COR-L47 (cell line): ENCODE measurements at places on chromosomes 13 and 19.

- no peak for DNase-seq
Measured at GRCh38 chr13:32548837-32549236, 10.2 kb upstream of the N4BP2L2 start.

- no peak for DNase-seq
Measured at GRCh38 chr13:35473206-35473775, 3.2 kb downstream of the MAB21L1 start.

DNA sequence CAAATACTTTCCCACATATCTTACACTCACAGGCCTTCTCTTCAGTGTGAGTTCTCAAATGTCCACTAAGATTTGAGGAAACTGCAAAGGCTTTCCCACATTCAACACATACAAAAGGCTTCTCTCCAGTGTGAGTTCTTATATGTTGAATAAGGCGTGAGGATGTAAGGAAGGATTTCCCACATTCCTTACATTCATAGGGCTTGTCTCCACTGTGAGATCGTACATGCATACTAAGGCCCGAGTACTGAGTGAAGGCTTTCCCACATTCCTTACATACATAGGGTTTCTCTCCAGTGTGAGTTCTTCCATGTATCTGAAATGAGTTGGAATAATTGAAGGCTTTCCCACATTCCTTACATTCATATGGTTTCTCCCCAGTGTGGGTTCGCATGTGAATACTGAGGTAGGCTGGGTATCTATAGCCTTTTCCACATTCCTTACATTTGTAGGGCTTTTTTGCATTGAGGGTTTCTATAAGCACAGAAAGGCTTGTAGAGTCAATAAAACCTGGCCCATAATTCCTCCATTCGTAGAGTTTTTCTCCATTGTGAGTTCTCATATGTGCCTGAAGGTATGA lies 9.6 kb downstream of the ZNF426 start:
- no peak for DNase-seq

GRCh38 chr13:40598569-40598968 lies 67.9 kb downstream of the FOXO1 start:
- no peak for DNase-seq

DNA sequence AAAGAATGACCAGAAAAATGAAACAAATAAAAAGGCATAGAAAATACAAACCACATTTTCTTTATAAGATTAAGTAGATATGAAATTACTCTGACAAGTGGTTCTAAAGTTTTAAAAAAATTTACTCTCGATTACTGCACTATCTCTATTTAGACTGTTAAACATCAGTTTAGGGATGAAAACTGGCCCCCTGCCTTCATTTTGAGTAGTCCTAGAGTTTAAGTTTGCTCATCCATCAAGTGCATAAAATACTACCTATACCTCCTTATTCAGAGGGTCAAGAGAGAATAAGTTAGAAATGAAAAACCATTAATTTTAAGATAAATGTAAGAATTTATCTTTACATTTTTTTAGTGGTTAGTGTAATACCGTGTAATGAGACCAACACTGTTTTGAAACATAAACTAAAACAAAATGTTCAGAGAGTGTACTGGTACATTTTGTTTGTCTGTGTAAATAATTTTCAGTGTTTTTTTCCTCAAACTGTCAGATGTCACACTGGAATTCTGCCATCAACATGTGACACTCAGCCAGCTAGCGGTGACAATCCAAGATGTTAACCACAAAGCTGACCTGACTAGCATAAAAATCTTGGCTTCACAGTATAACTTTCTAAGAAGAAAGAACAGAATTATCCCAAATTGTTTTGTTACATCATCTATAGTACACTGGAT lies 184.8 kb upstream of the PCDH20 start:
- DNase-seq, result no peak

DNA sequence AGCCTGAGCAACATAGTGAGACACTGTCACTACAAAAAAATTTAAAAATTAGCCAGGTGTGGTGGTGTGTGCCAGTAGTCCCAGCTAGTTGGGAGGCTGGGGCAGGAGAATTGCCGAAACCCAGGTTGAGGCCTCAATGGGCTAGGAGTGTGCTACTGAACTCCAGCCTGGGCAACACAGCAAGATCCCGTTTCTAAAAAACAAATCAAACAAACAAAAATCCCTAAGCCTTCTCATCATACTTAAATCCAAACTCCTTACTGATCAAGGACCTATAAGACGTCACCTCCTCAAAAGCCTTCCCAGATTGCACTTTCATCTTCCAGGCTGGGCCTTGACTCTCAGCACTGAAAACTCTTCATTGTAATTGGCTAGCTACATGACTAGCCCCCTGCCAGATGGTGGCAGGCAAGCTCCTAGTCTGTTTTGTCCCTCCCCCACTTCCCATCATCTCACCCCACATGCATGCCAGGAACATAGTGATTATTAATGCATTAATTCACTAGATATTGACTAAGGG lies 17.5 kb upstream of the NANOS3 start:
- no peak for DNase-seq

DNA sequence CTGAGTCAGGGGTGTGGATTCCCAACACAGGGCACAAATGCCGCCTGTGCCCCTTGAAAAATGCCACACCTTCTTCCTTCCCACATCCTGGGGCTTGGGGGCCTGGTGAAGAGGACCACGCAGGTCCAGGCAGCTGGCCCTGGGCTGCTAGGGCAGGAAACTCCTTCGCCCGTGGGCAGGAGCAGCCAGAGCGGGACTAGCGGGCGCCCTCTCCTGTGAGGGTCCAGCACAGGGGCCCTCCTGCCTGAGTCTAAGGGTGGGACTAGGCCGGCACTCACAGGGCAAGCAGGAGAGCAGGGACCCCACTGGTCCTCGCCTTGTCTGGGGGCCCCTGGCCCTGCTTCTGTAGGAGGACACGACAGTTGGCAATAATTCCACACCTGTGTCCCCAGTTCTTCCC lies 7.5 kb upstream of the CEBPA start:
- DNase-seq, result no peak

- DNase-seq, result no peak
Measured at GRCh38 chr19:483332-484072, 12.8 kb upstream of the MADCAM1 start.
